Fibroblast of lung (primary cell): ENCODE measurements at places on chromosomes 4 and X. TPM values are rescaled to one million over a fixed set of nuclear protein-coding genes. Genes with fewer than 3 reads are reported as not detected.

GRCh38 chrX:142804085-142804484, 221.6 kb upstream of the SPANXN4 start:
- no peak for DNase-seq

DNA sequence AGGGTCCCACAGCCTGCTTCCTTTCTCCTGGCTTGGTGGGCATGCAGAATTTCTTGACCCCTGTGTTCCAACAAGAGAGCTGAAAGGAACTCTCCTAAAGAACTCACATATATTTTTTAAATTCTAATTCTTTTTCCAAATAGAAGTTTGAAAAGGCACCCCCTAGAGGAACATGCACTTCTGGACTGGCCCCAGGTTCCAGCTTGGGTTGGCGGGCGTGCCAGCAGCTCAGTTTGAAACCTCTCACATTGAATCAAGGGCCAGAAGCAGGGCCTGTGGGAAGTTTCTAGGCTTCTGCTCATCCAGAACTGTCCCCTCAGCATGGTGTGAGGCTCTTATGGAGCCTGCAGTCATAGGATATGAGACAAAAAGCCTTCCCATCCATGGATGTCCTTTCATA, 132.6 kb downstream of the ATG4A start:
- DNase-seq, result peak; percentile 2

GRCh38 chr4:46878641-46879040, 30.4 kb downstream of the COX7B2 start:
- DNase-seq, result no peak

Gene DDX53
- total RNA-seq, result not detected in 2 replicates

DNA sequence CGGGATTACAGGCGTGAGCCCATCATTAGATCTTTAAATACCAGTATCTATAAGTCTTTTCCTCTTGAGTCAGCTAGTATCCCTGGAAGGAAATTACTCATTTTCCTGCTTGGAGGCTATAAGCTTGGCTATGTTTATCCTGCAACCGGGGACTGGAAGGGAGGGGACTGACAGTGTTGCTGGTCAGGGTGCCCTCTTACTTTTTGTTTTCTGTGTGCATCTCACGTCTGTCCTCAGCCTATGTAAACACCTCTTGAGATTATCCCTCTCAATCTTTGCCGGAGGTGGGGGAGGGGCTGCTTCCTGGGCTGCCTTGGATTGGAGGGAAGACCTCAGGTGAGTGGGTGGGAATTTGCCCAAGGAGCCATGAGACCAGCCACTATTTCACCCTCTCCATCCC, 37.0 kb downstream of the HTT start:
- peak; percentile 38 for DNase-seq

DNA sequence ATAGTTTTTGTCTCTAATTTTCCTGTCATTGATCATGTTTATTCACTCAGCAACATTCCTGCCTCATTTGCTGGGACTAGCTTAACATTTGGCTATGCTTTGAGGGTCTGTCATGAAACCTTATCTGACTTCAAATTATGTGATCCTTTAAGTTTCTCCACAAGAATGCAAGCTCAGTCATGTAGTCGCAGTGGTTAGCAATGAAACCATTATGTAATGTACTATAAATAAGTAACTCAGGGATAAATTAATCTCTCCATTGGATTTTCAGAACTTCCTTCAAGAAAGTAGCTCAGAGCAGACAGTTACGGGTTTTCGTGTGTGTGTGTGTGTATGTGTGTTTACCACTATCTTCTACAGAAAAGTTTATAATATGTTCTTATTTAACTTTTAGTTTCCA, 993.6 kb downstream of the ADGRL3 start:
- DNase-seq, result peak; percentile 20

GRCh38 chr4:97548186-97548585, 595.1 kb downstream of the STPG2 start:
- no peak for DNase-seq

DNA sequence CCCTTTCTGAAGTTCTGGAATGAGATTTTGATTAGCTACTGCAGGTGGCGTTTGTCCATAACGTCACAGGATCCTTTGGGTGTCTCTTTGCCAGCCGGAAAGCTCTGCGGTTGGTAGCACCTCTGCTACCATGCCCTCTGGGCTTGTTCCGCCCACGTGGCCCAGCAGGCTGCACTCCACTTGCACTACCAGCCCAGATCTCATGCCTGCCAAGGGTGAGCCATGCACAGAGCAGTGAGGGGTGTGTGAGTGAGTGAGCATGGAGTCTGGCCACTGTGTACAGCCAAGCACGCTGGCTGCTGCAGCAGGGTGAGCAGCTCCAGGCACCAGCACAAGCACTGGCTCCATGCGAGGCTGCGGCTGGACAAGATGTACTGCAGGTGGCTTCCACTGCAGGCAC, 6.6 kb upstream of the HNRNPD start:
- no peak for DNase-seq

- no peak for DNase-seq
Observed at GRCh38 chr4:58261526-58261925, 1151.3 kb upstream of the IGFBP7 start.

DNA sequence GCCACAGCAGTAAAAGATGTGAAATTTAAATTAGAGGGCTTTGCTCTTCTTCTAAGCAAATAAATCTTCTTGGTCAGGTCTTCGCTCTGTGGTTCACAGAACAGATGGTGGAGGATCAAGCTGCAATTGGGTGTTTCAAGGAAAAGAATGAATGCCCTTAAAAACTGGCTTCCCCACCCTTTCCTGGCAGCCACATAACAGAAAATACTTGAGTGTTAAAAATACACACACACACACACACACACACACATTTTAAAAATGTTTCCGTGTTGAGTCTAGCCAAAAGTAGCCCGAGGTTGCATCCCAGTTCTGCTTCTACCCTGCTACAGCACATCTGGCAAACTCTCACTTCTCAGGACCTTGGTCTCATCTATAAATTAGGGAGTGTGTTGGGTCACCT, 56.7 kb upstream of the FGFBP2 start:
- DNase-seq, result peak; percentile 30

DNA sequence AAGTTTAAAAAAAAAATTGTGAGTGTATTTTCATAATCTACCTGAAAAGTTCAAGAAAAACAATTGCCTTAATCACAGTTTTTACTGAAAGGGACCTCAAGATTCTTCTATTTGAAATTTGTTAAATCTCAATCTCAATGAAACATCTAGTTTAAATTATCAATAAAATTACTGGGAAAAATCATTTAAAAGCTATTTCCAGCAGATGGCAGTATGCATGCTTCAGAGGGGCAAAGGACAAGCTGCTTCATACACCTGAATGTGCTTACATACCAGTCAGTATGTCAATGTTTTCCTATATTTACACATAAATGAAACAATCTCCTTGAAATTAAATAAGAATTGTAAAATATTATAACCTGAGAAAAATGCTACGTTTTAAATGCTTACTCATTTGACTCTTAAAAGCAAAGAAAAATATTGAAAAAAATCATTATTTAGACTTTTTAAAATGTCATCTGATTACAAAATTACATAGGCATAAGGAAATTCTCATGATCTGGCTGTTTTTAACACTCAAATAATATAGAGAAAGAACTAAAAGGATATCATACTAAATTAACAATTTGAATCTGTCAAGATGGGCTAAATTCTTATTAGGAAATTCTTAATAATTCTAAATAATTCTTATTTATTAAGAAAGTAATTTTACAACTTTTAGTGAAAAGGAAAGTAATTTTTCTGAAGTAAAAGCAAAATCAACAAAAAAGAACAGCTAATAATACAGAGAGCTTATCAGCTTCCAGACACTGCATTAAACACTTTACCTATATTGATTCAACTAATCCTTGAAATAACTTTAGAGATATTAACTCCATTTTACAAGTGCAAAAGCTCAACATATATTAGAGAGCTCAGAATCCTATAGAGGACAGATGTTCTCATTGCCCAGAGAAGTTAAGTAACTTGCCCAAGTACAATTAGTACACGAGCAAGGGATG, 242.1 kb downstream of the ADAMTS3 start:
- peak; percentile 42 for DNase-seq

Gene HS3ST1
- total RNA-seq, result not detected in 2 replicates

Gene LINC00632
- total RNA-seq, result 2.1 and 6.9 TPM in 2 replicates

DNA sequence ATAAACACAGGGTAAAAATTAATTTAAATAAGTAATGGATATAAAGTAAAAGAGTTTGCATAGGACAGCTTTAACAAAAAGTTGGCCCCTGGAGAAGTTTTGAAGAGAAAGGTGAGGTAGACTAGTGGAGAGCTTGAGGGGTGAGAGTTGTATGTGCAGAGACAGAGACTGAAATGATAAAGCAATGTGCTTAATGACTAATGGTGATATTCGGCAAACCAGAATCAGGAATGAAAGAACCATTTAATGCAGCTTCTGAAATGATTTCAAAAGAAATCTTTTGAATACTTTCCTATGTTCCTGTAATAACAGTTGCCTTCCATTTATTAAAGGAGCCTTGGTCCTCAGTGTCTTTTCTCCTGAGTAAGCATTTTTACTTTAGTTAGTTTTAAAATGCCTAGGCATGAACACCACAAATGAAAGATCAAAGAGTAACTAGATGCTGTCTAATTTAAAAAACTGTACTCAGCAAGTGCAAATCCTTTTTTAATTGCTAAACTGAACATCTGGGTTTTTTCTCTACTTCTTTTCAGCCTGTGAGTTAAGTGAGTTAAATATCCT, 28.5 kb downstream of the CAMK2D start:
- DNase-seq, result no peak

GRCh38 chr4:14335872-14336271, 666.4 kb upstream of the CPEB2 start:
- no peak for DNase-seq

DNA sequence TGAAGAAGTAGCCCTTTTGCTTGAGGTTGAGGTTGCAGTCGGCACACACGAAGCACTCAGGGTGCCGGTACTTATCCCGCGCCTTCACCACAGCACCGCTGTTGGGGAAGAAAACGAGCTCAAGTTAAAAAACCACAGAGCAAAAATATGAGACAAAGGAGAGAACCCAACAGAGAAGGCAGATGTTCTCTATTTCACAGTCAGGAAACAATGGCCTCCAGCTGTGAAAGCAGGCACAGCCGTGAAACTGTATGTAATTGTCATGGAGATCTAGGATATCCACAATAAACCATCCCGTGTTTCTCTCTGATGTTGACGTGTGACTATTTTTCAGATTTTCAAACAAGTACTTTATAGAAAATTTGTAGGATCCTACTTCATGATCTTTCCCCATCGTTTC, 30.9 kb upstream of the CCDC110 start:
- DNase-seq, result no peak

Gene HAND2
- total RNA-seq, result under 0.01 TPM in 2 replicates

DNA sequence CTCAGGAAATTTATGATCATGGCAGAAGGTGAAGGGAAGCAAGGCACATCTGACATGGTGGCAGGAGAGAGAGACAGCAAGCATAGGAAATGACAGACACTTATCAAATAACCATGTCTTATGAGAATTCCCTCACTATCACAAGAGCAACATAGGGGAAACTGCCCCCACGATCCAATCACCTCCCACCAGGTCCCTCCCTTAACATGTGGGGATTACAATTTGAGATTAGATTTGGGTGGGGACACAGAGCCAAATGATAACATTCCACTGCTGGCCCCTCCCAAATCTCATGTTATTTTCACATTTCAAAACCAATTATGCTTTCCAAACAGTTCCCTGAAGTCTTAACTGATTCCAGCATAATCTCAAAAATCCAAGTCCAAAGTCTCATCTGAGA, 8.2 kb upstream of the TMA16 start:
- no peak for DNase-seq

- peak; percentile 8 for DNase-seq
Observed at GRCh38 chr4:21722157-21722839, 226.3 kb downstream of the KCNIP4 start.

GRCh38 chr4:48575964-48576363, 85.9 kb downstream of the ZAR1 start:
- peak; percentile 70 for DNase-seq

GRCh38 chr4:39950861-39951481, 26.7 kb downstream of the PDS5A start:
- DNase-seq, result no peak

DNA sequence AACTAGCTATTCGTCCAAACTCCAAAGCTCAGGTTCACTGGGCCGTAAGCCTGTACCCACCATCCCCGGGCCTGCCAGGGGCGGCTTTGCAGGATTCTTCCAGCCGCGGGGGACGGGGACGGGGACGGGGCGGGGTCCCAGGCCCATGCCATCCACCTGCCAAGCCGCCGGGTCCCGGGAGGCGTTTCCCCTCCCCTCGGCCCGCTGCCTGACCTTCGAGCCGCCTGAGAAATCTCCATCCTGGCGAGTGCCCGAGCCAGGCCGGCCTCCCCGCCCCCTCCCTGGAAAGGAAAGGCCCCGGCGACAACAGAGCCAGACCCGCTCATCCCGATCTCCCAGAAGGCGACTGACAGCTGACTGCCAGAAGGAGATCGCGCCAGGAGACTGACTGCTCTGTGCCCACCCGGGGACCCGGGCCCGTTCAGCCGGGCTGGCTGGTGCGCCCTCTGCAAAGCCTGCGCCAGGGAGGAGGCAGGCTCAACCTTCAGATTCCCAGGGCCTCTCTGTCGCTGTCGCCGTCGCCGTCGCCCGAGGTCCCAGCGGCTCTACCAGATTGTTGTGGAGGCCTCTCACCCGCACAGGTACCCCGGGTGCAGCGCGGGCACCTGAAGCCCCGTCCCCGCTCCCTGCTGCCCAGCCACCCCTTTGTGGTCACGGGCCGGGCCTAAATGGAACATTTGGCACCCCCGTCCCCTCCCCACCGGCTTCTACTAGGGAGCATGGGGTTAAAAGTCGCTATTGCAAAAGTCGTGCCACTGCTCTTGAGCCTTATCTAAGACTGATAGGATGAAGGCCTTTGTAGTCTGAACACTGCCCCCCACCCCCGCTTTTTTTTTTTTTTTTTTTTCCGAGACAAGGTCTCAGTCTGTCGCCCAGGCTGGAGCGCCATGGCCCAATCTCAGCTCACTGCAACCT, at the start of gene RGN:
RGN (plus strand) TSS at position 315 of the 915 bp plus-strand sequence. CDS start 2,702 bp downstream, outside the sequence.
- DNase-seq, result peak; percentile 12

Gene EFHC2
- total RNA-seq, result 0.77 and 2.6 TPM in 2 replicates

Gene ELF4
- 5.9 and 9.9 TPM in 2 replicates for total RNA-seq

Gene LEF1
- total RNA-seq, result 1.3 and 1.8 TPM in 2 replicates

- DNase-seq, result no peak
Observed at GRCh38 chrX:134760650-134761049, 102.4 kb upstream of the PLAC1 start.

- no peak for DNase-seq
Observed at GRCh38 chrX:39477031-39477761, 620.6 kb downstream of the BCOR start.

DNA sequence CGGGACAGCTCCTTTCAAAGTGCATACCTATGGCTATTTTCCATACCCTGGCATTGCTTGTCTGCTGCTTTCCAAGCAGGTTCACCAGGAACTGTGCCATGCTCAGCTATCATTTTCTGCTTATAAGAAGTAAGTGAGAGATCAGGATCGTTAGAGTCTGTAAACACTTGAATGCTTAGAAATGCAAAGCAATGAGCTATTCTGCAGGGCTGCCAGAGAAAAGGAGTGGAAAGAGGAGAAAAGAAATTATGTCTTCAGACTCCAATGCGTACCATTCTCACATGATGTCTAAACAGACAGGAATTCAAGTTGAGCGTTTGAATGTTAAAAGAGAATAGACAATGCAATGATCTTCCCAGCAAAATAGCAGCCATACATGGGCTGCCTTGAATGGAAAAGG, 245.5 kb upstream of the SLC7A11 start:
- DNase-seq, result peak; percentile 33

- no peak for DNase-seq
Observed at GRCh38 chrX:30680618-30681017, 27.4 kb downstream of the GK start.

Gene MPC1L
- not detected in 2 replicates for total RNA-seq

Gene TCEAL2
- total RNA-seq, result 0.17 and 0.26 TPM in 2 replicates

GRCh38 chr4:106320235-106320634, 3.9 kb downstream of the AIMP1 start:
- DNase-seq, result no peak

Gene SOWAHB
- total RNA-seq, result under 0.01 and 0.17 TPM in 2 replicates
